ENCODE measurements at places on chromosomes 4 and X. TPM values are rescaled to one million over a fixed set of nuclear protein-coding genes. Genes with fewer than 3 reads are reported as not detected.

- no peak for DNase-seq
These were observed 186.6 kb downstream of the RPA4 start for GRCh38 chrX:97070346-97070745.

DNA sequence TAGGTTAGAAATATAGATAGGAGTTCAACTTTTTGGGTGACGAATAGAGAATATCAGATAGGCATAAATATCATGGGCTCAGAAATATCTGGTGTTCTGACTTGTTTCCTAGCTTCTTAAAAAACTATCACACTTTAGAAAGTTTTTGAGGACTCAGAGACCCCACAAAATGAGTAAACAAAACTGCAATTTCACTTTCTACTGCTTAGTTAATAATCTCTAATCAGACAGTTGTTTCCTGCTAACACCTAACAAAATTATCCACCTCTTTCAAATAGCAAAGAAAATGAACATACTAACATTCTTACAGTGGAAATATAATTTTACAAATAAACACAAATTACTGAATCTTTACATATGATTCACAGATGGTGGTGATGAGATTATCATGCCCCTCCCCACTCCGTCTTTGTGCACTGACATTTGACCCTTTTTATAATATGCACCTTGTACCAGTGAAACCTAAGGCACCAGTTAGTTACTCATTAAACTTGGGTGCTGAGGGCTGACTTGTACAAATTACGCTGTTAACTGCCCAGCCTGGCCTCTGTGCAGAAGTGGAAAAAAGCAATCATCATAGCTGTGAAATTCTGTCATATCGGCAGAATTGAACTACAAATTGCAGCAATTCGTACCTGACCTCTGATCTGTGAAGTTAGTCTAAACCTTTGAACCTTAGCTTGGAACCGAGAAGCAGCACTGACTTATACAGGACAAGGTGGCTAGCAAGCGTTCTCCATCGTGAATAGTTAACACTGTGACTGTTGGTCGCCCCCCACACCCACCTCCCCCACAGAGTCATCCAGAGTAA, 138.7 kb downstream of the CHRNA9 start:
- DNase-seq = no peak

GRCh38 chrX:134459683-134460004, 321 bp upstream of the HPRT1 start:
- no peak for DNase-seq

DNA sequence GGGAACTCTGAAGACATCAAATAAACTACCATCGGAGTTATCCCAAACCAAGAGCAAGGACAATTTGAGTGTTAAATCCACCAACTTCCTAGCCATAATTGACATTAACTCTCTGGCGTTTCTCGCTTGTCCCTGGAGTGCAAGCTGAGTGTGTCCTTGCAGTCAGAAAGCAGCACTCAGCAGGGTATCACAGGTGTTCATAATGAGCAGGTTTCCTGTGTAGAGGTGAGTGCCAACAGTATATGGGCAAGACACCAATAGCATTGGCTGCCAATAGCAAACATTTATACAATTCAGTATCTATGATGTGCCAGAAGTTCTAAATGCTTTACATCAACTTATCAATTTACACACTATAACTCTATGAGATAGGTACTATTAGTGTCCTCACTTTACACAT, 11.2 kb downstream of the BLTP1 start:
- DNase-seq = no peak

The TRO gene
- polyA plus RNA-seq = 87.0 TPM
